ENCODE measurements at places on chromosomes 16 and 17.

DNA sequence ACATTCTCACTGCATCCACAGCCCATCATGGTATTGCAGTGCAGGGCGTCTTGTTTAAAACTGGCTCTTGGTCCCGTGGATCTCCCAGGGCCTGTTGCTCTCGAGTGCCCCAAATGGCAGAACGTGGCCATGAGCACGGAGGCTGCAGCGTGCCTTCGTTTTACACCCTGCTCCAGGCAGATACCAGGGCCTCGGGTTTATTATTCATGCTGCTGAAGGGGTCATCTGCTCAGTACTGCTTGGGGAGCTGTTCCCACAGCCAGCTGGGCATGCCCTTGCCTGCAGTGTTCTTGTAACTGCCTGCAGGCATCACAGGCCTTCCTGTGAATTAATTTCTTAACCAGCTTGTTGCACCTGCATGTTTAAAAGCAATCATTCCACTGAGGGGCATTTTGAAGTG is 129.7 kb upstream of the CHMP6 start:
- DNase-seq: no peak
- H3K4me1 ChIP-seq: peaks cover 6% of the 10 kb centered on the region
- H3K27me3 ChIP-seq: no peaks in the 10 kb centered on the region
- peaks cover 34% of the 10 kb centered on the region for H3K36me3 ChIP-seq
- no peak overlapping the region for H3K4me3 ChIP-seq

- H3K36me3 ChIP-seq: peaks cover 20% of the 10 kb centered on the region
- peaks cover 47% of the 10 kb centered on the region for H3K4me1 ChIP-seq
- H3K27me3 ChIP-seq: no peaks in the 10 kb centered on the region
- H3K27ac ChIP-seq: no peak overlapping the region
- no peak for DNase-seq
Observed at GRCh38 chr17:18190628-18191235, 7.1 kb downstream of the ALKBH5 start.

GRCh38 chr17:50482516-50482915 is 3.9 kb downstream of the RSAD1 start:
- H3K27ac ChIP-seq: peak overlapping the region; percentile 55
- H3K36me3 ChIP-seq: peaks cover 15% of the 10 kb centered on the region
- DNase-seq: peak; percentile 64
- H3K4me3 ChIP-seq: no peak overlapping the region
- H3K27me3 ChIP-seq: no peaks in the 10 kb centered on the region

DNA sequence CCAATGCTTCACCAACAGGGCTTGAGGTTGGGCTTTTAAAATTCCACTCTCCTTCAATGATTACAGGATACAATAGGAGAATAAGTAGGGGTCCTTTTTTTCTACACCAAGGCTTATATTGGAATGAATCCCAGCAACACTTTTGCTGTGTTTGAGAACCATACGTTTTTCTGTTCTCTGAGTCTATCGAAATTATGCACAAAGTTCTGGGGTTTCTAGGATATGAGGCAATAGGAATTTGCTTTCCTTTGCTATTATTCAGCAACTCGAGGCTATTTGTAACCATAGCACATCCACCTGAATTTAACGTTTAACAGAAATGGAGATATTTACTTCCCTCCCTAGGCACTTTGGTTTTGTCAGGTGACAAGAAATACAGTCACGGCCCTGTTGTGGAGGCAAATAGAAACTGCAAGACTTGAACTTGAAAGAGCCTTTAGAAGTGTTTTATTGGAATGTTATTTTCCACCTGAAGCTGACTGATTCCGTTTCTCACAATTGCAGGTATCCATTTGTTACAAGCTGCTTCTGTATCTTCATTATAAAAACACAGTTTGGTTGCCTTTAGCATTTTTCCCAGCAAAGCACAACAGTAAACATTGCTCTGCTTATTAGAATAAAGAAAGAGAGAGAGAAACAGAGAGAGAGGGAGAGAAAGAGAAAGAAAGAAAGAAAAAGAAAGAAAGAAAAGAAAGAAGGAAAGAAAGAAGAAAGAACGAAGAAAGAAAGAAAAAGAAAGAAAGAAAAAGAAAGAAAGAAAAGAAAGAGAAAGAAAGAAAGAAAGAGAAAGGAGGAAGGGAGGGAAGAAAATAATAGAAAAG is 109.6 kb downstream of the HS3ST3A1 start:
- DNase-seq: no peak
- H3K36me3 ChIP-seq: no peaks in the 10 kb centered on the region
- no peaks in the 10 kb centered on the region for H3K4me1 ChIP-seq
- H3K27me3 ChIP-seq: no peaks in the 10 kb centered on the region
- H3K27ac ChIP-seq: no peak overlapping the region

DNA sequence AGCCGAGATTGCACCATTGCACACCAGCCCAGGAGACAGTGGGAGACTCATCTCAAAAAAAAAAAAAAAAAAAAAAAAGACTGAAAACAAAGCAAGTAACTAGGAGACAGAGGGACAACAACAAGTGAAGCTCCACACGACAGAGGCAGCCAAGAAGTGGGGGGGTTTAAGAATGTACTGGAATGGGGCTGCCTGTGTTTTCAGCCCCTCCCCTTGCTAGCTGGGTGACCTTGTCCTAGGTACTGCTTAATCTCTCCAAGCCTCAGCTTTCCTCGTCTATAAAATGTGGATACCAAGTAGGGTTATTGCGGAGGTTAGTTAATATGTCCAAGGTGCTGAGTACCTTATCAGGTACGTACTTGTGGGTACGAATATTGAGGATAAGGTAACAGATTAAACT is 163.8 kb upstream of the CACNG5 start:
- no peak overlapping the region for H3K4me3 ChIP-seq
- H3K4me1 ChIP-seq: peaks cover 4% of the 10 kb centered on the region
- DNase-seq: no peak
- H3K27me3 ChIP-seq: peaks cover 4% of the 10 kb centered on the region

DNA sequence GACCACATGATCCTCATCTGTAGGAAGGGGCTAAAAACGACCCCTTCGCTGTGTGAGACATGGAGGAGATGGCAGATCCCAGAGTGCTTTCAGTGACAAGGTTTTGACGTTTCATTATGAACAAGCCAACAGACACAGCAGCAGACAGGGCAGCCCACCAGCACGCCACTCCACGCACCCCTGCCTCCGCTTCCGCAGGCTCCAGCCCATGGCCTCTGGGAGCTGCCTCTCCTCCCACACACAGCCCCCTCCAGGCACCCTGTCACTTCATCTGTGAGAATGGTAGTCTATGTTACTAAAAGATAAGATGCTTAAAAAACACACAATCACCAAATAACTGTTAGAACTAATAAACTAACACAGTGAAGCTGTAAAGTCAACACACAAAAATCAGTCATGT is 12.3 kb upstream of the ADCY7 start:
- H3K4me3 ChIP-seq: no peak overlapping the region
- H3K27me3 ChIP-seq: no peaks in the 10 kb centered on the region
- H3K4me1 ChIP-seq: peaks cover 5% of the 10 kb centered on the region
- no peak overlapping the region for H3K27ac ChIP-seq
- H3K36me3 ChIP-seq: no peaks in the 10 kb centered on the region

DNA sequence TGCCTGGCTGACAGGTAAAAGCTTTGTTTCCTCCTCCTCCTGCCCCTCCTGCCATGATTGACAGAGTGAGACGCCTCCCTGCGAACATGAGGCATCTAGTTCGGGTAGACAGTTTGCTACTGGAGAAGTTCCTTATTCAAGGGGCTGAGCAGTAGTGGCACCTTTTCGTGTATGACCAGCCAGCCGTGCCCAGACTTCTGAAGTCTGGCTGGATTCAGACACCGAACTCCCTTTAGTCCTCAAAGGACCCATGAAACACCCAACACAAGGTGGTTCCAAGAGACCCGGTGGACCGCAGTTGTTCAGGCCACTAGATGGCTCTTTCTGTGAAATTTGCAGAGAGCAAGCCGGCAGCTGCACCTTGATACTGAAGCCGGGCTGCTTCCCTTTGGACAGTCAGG is 192.8 kb downstream of the XYLT1 start:
- no peaks in the 10 kb centered on the region for H3K27me3 ChIP-seq
- peak overlapping the region; percentile 11 for H3K4me3 ChIP-seq
- DNase-seq: peak; percentile 23
- H3K4me1 ChIP-seq: peaks cover 42% of the 10 kb centered on the region
- no peaks in the 10 kb centered on the region for H3K36me3 ChIP-seq
- peak overlapping the region; percentile 28 for H3K27ac ChIP-seq

GRCh38 chr17:76720211-76720610 is 6.2 kb downstream of the JMJD6 start:
- peaks cover 18% of the 10 kb centered on the region for H3K4me1 ChIP-seq
- H3K27ac ChIP-seq: no peak overlapping the region
- no peaks in the 10 kb centered on the region for H3K27me3 ChIP-seq
- DNase-seq: no peak

DNA sequence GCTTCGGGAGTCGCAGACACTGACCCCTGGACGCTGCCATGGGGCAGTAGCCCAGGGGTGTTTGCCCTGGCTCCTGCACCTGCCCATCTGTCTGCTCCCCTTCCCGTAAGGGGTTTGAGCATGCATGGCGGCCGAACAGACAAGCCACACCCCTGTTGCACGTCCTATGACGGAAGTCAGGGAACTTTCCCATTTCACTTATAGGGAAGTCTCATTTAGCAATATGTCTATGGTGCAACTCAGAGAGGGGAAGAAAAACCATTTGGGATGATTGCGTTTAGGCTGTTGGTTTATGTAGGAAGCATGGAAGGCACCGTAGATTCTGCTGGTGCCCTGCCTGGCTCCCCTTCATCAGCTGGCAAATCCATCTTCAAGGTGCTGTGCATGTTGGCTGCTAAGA is 112.5 kb downstream of the HAPSTR1 start:
- no peak for DNase-seq
- H3K4me1 ChIP-seq: no peaks in the 10 kb centered on the region
- no peak overlapping the region for H3K4me3 ChIP-seq
- peaks cover 7% of the 10 kb centered on the region for H3K27me3 ChIP-seq
- no peak overlapping the region for H3K27ac ChIP-seq

DNA sequence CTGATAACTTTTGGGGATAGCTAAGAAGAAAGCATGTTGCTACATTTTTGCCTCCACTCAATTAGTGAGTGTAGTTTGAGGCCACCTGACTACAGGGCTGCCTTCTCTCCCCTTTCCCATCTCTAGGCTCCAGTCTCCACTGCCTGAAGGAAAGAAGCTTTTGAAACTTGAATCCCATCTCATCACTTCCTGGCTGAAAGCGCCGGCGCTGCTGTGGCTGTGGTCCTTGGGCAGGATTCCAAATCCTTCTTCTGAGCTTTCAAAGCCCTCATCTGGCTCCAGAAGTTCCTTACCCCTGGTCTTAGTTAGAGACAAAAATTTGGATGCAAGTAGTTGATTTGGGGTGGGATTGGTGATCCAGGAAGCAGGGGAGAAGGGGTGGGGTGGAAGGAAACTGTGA is 119.4 kb downstream of the FOXL1 start:
- no peak overlapping the region for H3K27ac ChIP-seq
- H3K36me3 ChIP-seq: no peaks in the 10 kb centered on the region
- no peak for DNase-seq
- H3K4me3 ChIP-seq: no peak overlapping the region
- peaks cover 11% of the 10 kb centered on the region for H3K27me3 ChIP-seq

- DNase-seq: no peak
- no peaks in the 10 kb centered on the region for H3K36me3 ChIP-seq
- peaks cover 4% of the 10 kb centered on the region for H3K27me3 ChIP-seq
- no peak overlapping the region for H3K4me3 ChIP-seq
- H3K4me1 ChIP-seq: peaks cover 6% of the 10 kb centered on the region
- H3K27ac ChIP-seq: no peak overlapping the region
Observed at GRCh38 chr17:10034719-10035475, 129.8 kb upstream of the RCVRN start.

DNA sequence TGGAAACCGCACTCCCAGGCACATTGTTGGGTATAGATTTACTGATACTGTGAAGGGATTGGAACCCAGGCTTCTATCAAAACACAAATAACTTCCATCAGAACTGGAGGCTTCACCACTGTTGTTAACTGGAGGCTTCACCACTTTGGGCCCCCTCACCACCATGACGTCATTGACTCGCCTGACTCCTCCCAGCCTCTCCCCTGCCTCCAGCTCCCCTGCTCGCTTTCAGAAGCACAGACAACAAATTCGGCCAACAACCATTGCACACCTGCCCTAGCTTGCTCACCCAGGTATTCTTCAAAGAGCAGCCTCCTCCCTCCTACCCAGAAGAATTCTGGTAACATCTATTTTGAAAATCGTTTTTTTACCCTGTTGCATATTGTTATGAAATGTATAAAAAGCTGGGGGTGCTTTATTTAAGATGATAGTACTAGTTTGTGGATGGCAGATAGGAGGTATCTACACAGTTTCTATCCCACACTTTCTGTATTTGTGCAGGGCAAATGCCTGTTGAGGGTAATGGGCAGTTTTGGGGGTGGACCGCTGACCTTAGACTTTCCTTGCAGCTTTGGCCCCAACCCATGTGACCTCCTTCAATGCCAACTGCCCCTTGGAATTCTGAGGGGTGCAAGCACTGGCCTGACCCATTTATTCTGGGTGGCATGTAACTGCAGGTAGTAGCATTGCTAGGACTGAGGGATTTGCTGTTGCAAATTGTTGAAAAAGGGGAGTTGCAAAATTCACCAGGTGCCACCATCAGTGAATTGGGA is 54.1 kb downstream of the HLF start:
- no peaks in the 10 kb centered on the region for H3K36me3 ChIP-seq
- no peaks in the 10 kb centered on the region for H3K4me1 ChIP-seq
- no peak for DNase-seq
- H3K27me3 ChIP-seq: peaks cover 12% of the 10 kb centered on the region
- H3K4me3 ChIP-seq: no peak overlapping the region

DNA sequence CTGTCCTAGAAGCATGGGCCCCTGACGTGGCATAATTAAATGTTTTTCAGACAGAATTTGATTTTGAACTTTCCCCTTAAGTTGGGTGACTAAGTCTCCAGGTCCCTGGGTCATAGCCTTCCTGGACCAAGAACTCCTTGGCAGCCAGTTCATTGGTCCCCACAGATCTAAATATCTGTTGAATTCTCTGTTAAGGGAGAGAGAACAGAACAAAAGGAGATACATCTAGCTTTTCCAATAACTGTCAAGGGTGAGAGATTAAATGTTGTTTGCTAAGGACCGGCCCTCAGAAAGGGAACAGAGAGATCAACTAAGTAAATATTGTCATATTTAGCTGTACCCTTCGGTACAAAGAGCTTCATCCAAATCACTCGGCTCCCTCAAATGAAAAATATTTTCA is 78.2 kb upstream of the NOL11 start:
- no peaks in the 10 kb centered on the region for H3K4me1 ChIP-seq
- DNase-seq: no peak
- H3K27ac ChIP-seq: no peak overlapping the region
- H3K4me3 ChIP-seq: no peak overlapping the region
